ENCODE measurements at places on chromosomes 11 and 22.

GRCh38 chr11:37849706-37850105 is 1251.7 kb upstream of the RAG2 start:
- DNase-seq, result no peak

DNA sequence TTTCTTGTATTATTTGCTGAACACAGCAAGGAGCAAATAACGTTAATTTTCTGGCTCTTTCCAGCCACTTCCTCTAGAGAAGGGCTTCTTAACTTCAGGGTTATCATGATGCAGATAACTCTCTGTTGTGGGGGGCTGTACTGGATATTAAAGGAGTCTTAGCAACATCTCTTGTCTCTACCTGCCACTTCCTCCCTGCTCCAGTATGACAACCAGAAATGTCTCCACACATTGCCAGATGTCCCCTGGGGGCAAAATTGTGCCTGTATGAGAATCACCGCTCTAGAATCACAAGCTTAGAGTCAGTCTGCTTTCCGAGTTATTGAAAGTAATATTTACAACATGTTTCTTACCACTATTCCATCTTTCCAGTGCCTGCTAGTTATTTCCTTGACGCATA is 6.8 kb downstream of the JRKL start:
- DNase-seq, result no peak

DNA sequence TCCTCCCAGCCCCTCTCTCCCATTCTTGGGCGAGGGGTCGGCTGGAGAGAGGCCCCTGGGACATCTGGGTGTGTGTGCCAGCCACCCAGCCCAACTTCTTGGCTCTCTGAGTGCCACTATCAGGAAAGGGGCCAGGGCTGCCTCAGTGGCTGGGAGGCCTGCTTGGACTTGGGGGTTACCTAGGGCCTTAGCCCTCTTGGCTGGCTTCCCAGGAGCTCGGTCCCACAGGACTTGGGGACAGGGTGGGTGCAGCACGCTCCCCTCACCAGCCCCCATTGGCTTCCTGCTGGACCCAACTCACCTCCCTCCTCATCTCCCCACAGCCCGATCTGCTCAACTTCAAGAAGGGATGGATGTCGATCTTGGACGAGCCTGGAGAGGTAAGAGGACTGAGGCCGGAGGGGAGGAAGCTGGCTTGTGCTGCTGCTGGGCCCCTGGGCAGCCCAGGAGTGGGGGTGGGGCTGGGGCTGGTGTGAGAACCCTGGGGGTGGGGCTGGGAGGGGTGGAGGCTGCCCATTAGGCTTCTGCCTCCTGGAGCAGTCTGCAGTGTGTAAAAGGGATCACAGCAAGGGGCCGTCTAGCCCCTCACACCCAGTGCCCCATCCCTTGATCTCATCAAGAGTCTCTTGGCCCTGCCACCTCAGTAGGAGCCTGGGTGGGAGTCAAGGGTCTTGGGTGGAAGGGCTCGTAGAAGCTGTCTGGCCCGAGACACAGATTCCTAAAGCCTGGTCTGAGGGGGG is 54.8 kb downstream of the TRIOBP start:
- no peak for DNase-seq

DNA sequence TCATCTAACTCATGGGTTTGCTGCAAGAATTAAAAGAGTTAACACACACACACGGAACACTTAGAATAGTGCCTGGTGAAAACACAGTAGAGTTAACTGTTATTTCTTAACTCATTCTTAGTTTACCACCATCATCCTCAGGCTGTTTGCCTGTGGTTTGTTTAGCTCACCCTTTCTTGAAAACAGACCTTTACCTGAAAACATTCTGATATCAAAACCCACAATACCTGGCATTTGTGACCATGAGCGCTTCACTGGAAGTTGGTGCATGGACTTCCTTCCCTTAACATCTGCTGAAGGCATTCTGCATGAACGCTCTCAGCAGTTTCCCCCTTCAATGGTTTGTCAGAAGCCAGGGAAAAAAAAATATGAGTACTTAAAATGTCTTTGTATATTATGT is 256.0 kb downstream of the ETS1 start:
- DNase-seq, result no peak

DNA sequence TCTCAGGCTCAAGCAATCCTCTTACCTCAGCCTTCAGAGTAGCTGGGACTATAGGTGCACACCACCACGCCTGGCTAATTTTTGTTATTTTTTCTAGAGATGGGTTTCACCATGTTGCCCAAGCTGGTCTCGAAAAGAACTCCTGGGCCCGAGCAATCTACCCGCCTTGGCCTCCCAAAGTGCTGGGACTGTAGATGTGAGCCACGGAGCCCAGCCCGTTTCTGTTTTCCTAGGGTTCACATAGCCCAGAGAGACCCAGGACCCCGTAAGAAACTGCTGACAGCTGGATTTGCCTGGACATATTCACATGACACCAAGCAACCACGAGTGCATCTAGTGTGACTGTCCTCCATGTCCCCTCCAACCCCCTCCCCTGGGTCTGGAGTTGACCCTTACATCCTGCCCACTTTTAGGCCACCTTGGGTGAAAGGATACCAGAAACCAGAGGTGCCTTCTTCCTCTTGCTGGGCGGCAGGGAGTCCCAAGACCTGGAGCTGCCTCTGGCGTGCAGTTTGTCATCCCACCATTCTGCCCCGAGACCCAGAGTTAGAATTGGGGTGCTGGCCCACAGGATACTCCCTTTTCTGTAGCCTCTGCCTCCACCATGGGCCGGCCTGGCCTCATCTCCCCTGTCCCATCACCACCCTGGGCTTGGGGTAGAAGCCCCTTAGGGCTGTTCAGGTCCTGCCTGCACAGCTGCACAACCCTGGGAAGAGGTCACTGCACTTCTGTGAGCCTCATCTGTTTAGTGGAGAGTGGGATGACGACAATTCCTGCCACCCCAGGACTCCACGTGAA is 3.7 kb upstream of the RIN1 start:
- no peak for DNase-seq

- DNase-seq, result no peak
Observed at GRCh38 chr11:116229236-116229970, 543.4 kb downstream of the BUD13 start.

- DNase-seq, result no peak
Observed at GRCh38 chr22:37760152-37760551, 47.6 kb upstream of the GCAT start.

DNA sequence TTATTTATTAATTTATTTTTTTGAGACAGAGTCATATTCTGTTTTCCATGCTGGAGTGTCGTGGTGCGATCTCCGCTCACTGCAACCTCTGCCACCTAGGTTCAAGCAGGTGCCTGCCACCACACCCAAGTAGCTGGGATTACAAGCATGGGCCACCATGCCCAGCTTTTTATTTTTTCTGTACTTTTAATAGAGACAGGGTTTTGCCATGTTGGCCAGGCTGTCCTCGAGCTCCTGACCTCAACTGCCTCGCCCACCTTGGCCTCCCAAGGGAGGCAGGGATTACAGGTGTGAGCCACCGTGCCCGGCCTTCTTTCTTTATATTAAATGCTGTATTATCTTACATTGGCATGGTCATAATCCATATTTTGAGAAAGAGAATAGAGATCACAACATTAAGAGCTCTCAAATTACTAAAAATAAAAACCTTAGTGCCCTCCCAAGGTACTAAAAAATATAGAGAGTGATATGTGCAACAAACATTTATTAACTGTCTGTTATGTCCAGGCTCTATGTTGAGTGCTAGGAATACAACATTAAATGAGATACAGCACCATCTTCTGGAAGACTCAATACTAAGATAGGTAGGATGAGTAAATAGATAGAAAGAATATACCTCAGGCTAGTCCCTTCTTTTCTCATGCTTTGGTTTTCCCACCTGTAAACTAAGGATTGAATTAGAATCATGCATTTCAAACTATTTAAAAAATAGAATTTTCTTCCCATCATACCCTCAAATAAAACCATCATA is 84.1 kb downstream of the BBOX1 start:
- no peak for DNase-seq

DNA sequence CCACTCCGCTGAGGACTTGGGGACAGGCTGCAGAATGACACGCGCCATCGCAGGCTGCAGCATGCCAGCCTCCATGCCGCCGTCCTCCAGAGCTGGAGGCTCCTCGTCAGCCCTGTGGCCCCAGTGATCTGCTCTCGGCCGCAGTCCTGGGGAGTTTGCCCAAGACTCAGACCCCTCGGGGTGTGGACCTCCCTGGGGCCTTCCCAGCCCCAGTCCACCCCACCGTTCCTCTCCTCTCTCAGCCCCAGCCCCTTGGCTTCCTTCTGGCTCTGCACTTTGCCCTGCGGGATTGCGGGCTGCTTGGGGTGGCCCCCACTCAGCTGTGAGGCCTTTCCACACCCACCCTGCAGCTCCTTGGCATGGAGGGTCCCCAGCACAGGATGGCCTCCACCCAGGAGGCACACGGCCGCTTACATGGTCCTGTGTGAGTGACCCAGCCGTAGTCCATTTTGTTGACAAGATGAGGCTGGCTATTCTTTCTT is 414.9 kb downstream of the TBC1D22A start:
- no peak for DNase-seq

GRCh38 chr11:118956847-118957469 is 860 bp downstream of the UPK2 start:
- DNase-seq, result no peak

DNA sequence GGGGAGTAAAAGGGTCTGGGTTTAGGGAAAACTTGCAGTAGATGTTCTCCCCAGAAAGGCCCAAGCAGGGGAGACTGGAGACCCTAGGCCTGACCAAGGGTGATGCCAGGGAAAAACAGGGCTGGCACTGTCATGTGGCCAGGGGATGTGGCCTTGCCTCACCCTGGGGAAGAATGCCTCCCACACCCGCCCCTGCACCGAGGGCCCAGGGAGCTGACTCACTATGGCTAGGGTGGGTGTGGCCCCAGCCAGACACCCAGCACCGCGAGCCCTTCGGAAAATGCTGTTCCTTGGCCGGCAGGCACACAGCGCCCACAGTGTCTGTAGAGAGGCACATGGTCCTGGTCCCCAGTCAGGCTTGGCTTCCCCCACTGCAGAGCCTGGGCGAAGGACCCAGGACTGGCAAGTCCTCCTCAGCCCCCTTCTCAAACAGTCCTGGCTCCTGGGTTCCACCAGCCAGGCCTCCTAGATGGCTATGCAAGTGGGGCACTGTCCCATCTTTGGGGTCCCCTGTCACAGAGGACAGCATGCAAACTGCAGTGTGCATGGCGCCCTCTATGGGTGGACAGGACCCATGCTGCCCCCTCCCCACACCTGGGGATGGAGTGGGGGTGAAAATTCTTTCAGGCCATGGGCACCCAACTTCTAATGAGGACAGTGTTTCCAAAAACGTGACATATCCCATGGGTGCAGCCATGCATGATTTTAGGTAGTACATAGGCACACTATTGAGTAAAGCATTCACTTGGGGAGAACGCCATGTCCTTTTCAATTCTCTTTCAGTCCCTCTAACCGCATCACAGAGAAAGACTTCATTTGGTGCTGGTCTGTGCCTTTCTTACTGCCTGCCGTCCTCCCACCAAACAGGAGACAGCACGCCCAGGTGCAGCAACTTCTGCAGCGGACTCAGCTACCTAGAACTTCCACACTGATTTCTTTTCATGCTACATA is 15.2 kb downstream of the TMPRSS5 start:
- DNase-seq, result peak; percentile 42

DNA sequence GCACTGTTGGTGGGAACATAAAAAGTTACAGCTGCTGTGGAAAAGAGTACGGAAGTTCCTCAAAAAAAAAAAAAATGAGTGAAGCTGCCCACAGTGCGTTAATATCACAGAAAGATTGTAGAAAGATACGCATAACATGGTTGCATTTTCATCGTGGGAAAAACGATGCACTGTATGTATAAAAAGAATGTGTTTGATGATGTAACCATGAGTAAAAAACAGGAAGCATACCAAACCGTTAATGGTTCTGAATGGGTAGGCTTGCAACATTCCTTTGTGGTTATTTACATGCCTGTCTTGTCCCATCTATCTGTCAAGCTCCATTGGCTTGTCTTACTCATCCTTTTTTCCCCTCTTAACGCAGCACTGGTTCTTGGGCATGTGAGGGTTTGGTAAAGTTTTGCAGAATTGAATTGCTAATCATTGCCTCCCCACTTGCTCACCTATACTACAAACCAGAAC is 33.8 kb upstream of the DKK3 start:
- no peak for DNase-seq

GRCh38 chr11:34624069-34624468 is 3.2 kb downstream of the EHF start:
- DNase-seq, result peak; percentile 34

GRCh38 chr11:116833816-116834534 is 3.4 kb downstream of the APOA1 start:
- DNase-seq, result no peak

- DNase-seq, result no peak
Observed at GRCh38 chr11:105821781-105822180, 200.3 kb downstream of the MSANTD4 start.

- DNase-seq, result no peak
Observed at GRCh38 chr11:100735949-100736675, 49.0 kb downstream of the ARHGAP42 start.

- DNase-seq, result no peak
Observed at GRCh38 chr11:737366-737765, 9.9 kb upstream of the TALDO1 start.

DNA sequence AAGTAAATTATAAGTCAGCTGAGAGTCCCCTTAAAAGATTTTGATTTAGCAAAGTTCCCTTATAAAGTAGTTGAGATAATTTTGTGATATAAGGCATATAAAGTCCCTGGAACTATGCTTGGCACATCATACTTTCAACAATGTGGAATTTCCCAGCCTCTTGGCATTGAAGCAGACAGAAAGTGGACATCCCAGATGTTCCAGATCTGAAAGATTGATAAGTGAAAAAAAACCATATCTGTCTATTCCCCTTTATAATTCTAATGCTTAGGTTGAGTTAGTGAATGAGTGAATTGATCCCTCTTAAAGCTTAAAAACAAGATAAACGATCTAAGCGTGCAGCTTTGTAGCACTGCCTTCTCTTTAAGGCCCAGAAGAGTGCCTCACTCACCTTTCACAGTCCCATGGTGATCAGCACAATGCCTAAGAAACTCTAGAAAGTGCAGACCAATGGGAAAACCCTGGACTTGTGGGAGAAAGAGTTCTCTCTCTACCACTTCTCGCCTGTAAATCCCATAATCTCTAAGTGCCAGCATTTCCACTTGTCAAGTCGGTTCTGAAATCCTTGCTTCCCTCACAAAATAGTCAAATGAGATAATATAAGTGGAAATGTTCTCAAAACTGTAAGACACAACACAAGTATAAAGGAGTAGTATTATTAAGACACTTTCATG is 17.8 kb downstream of the FIBIN start:
- no peak for DNase-seq

DNA sequence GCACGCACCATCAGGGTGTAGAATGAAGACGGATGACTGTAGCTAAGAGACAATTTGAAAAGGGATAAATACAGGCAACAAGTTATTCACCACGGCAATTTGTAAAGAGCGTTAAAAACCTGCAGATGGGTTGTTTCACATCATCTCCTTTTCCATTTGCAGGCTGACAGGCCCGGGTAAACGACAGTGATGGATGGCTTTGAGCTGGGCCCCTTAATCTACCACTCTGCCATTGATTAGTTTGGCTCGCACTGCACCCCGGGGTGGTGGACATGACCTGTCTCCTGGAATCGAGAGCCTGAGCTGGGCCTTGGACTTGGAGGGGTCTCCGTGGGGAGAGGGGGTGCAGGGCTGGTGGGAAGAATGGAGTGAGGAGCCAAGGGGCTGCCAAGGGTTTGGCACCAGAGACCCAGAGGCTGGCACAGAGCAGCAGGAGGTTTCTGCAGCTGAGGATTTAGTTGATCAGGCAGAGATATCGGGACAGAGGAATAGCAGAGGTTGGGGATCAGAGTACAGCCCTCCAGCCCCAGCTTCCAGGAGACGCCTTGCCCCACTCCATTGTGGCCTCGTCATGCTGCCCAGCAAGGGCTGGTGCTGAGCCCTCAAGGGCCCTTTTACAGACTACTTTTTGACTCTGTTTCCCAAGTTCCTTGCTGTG is 110.6 kb upstream of the NECTIN1 start:
- no peak for DNase-seq

GRCh38 chr22:39592081-39593065 is 21.8 kb downstream of the CACNA1I start:
- no peak for DNase-seq

Measured in activated CD4-positive, alpha-beta T cell treated with anti-CD3 and anti-CD28 coated beads, Interleukin-2, Interleukin-4, amounts not matched to agents 100 ng/mL and 50 ng/mL, durations not matched to agents 16 hours and 8 hours (primary cell).